ENCODE measurements at places on chromosomes 11 and 22.

DNA sequence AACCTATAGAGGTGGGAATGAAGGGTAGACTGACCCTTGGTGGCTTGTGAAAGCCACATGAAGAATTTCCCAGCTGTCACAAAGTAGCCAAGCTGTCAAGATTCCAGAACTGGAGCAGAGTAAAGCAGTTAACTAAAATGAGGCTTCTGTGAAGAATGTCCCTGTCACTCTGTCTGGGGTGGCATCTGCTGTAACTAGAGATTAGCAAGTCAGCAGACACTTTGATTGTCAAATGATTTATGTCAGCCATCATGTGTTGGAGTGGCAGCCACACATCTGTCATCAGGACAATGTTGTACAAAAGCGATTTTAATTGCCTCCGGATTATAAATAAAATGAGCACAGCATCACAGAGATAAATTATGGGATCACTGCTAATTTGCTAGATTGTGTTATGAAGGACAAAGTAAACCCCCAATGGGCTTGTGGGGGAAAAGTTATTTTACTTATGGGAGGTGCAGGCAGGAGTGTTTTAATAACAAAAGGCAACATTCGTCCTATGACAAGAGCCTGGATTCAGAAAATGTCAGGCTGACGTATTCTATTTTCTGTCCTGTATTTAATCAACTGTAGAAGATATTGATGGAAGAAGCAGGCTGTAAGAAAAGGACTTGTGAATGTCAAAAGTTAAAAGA, 270.9 kb downstream of the FAM181B start:
- DNase-seq, result no peak

GRCh38 chr22:49628391-49629260, 199.0 kb downstream of the BRD1 start:
- peak; percentile 29 for DNase-seq

DNA sequence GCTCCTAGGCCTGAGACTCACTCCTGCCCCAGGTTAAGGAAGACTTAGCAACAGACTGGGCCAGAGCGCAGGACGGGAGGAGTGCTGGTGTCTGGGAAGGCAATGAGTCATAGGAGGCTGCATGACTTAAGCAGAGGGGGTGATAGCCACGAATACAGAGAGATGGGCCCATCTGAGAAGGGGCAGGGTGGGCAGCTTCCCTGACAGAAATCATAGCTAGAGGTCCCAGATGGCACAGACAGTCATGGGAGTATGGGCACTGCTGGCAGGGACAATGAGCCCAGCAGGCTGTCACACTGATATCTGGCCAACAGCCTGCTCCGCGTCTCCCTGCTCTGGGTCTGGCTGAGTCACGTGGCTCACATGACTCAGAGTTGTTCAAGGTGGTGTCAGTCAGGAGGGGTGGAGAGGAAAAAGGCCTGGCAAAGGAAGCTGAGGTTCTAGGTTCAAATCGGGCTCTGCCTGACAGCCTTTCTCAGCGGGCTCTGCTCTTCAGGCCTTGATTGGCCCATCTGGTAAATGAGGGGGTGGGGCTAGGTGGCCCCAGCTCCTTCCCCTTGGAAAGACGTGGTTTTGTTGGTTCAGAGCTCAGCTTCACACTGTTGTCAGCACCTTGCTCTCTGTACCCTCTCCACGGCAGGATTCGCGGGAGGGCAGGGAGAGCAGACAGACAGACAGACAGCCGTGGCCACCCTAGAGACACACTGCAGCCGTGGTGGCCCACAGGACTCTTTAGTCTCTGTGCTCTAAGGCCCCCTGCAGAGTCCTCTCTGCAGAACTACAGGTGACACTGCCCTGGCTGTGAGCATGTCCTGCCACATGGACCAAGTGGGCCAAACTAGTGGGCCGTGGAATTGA, 47.8 kb downstream of the DBX1 start:
- DNase-seq, result no peak

DNA sequence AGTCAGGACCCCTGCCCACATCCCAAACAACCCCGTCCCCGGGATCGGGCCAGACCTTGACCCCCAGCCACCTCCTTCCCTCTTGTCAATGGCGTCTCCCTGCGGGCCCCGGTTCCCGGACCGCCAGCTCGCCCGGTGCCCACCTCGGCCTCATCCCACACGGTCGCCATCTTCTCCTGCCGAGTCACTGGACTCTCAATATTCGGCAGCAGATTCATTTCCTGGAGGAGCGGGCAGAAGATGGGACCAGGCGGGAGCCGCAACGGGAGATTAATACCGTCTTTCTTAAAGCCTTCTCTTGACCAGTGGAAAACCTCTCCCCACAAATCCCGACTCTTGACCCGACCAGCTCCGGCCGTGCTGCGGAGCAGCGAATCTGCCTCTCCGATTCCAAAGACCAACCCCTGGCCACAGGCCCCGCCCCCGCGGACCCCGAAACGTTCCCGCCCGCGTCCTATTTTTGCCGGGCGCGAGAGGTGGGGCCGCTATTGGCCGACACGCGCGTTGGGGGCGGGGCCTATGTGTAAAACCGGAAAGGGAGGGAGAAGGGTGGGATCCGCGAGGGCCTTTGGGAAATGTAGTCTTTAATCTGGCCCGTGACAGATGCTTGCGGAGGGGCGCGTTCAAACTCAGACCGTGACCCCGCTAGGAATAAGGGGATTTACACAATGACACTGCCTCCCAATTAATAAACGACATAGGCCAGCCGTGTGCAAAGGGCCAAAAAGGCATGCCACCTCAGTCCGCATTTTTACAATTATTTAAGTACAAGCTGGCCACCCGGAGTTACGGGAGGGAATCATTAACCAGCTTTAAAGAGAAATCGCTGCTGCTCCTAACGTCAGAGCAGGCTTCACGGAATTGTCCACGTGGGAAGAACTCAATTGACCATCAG, at the start of gene PSMC3:
TSS of gene PSMC3 (minus strand) at position 378 of the 895 bp plus-strand sequence. CDS start at position 218, 160 bp downstream.
- DNase-seq, result peak; percentile 99

- DNase-seq, result no peak
Observed at GRCh38 chr11:115469361-115469760, 34.9 kb downstream of the CADM1 start.

DNA sequence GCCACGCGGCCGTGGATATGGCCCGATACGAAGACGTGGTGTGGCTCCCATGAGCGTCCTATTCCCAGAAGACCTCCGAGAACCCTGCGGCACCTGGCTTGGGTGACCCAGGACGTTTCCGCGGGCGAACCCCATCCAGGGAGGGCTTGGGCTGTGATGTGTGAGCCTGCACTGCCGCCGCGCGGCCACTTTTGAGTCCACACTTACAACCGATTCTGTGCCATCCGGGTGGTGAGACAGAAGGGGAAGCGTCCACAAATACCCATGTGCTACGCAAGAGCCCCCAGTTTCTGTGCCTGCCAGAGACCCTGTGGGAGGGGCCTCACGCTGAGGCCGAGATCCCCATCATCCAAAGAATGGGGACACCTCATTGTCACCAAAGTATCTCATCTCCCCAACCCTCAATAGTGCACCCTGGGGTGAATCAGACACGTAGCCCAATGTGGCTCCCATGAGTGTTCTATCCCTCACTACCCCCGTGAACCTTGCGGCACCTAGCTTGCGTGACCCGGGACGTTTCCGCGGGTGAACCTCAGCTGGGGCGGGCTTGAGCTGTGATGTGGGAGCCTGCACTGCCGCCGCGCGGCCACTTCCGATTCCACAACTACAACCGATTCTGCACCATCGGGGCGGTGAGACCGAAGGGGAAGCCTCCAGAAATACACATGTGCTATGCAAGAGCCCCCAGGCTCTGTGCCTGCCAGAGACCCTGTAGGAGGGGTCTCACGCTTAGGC, 4.6 kb upstream of the H19 start:
- DNase-seq, result no peak

GRCh38 chr11:125441648-125442410, 54.2 kb downstream of the FEZ1 start:
- DNase-seq, result no peak

GRCh38 chr11:6695377-6695776, 12.2 kb upstream of the MRPL17 start:
- DNase-seq, result no peak

- DNase-seq, result no peak
Observed at GRCh38 chr22:31945971-31946680, 1.8 kb downstream of the YWHAH start.

- DNase-seq, result no peak
Observed at GRCh38 chr22:23775779-23776375, 3.2 kb downstream of the MMP11 start.

DNA sequence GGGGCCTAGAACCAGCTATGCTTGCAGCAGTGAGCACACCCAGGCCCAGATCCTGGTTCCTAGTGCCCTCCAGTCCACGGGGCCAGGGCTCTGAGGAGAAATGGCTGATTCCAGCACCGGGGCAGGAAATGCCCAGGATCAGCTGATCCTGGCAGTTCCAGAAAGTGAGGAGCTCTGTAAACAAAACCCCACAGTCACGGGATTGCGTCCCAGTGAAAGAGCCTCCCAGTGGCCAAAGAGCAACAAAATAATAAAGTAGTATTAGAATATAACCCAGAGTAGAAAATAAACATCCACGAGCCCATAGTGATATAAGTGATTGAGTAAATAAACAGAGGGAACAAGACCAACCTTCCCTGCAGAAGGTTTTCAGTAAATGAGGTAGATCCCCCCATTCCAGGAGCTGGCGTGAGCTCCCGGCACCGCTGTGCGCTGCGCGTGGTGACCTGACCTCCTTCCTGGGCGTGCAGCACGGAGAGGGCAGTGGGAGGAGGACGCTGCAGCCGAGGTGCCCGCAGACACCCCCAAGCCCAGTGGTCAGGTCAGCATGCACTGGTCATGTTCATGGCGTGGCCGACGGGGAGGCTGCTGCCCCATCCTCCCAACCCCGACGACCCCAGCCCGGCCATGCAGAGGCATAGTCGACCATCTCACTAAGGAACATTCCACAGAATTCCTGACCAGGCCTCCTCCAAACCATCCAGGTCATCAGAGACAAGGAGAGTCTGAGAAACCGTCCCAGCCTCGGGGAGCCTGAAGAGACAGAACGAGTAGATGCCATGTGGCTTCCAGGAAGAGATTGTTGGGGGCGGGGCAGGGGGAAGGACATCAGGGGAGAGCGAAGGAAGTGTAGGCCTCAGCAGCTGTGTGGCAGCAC, 19.8 kb downstream of the PTDSS2 start:
- peak; percentile 57 for DNase-seq

GRCh38 chr11:33682446-33682845, 18.2 kb downstream of the C11orf91 start:
- DNase-seq, result no peak

- DNase-seq, result no peak
Observed at GRCh38 chr11:121552154-121552553, 99.4 kb upstream of the SORL1-AS1 start.

- no peak for DNase-seq
Observed at GRCh38 chr11:107961480-107961879, 33.2 kb downstream of the RAB39A start.

- no peak for DNase-seq
Observed at GRCh38 chr11:100963375-100963774, 166.2 kb downstream of the PGR start.

DNA sequence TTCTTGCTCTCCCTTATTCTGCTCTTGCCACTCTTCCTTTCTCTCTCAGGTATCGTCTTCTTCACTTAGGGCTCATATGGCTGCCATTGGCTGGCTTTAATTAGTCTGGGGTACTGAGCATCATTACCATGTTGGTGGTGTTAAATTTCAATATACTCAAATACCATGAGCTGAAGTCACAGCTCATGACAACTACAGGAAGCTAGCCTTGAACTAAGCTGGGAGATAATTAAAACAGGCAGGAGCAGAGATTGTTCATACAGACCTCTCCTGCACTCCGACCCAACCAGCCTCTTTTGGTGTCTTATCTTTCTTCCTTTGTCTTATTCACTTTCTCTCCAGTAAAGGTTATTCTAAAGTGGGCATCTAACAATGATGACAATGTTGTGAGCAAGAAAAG, 130.9 kb upstream of the BLID start:
- no peak for DNase-seq
